Activated T-cell treated with anti-CD3 and anti-CD28 coated beads, Interleukin-2, amount 50 U/mL, for 1 hour (primary cell): ENCODE measurements at places on chromosomes 2 and 18.

GRCh38 chr2:16034151-16034974 lies 94.0 kb downstream of the MYCN start:
- no peak for DNase-seq

- DNase-seq, result no peak
Observed at GRCh38 chr2:155266583-155266982, 568.1 kb downstream of the KCNJ3 start.

GRCh38 chr2:118774458-118775133 lies 72.9 kb downstream of the EN1 start:
- no peak for DNase-seq

GRCh38 chr2:60553495-60554073 lies at the start of gene BCL11A:
Gene BCL11A, minus strand, starts transcription at chr2:60553654. Its CDS starts 384 bp downstream, at chr2:60553270.
- DNase-seq, result no peak

- DNase-seq, result no peak
Observed at GRCh38 chr18:27581296-27581904, 396.3 kb upstream of the CHST9 start.

- DNase-seq, result no peak
Observed at GRCh38 chr2:163198007-163198406, 359.4 kb upstream of the KCNH7 start.

DNA sequence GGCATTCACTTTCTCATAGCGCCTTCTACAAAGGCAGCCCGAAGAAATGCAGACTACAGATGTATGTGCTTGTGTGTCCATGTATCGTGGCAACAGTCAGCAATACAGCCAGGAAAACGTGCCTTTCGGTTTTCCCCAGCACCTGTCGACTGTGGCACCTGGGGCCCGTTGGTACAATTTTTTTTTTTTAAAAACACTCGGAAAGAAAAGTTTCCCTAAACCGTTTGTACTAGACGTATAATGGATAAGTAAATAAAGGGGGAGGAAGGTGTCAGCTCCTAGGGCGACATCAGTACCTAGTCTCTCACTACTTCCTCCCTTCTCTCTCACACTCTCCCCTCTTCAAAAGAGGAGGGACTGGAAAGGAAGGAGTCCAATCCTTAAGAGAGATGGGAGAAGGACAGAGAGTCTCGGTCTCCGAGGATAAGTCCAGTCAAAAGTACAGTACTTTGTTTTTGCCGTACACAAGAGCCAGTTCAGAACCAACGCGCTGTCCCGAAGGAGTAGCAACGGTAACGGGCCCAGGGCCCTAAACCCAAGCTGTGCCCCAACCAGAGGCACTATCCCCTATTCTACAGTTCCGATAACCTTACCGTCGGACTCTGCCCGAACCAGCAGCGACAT lies 759 bp downstream of the PPP4R3B start:
- DNase-seq, result peak; percentile 46

DNA sequence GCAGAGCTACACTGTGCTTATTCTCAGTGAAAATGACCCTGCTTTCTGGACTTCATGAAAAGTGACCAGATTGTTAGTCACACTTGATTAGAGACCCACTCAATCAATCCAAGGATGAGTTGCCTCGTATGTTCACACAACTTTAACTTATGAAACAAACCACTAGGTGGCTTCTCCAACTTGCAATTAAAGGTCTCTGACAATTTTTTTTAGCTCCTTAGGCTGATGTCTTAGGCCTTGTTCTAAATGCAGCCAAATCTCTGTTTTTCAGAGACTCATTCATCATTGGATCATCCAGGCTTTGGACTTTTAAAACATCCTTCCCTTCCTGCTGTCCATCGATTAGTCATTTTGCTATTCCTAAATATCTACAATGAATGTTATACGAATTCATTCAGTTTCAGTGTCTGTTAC lies 63.4 kb downstream of the MREG start:
- no peak for DNase-seq

GRCh38 chr18:56715121-56715520 lies 64.0 kb downstream of the WDR7 start:
- no peak for DNase-seq

- no peak for DNase-seq
Observed at GRCh38 chr2:17538022-17538843, 2.3 kb upstream of the VSNL1 start.

GRCh38 chr2:218345491-218346236 lies 11.0 kb upstream of the CATIP start:
- DNase-seq, result no peak

- DNase-seq, result no peak
Observed at GRCh38 chr2:75870133-75870532, 159.4 kb upstream of the GCFC2 start.

- no peak for DNase-seq
Observed at GRCh38 chr2:51013933-51014526, 17.9 kb downstream of the NRXN1 start.

DNA sequence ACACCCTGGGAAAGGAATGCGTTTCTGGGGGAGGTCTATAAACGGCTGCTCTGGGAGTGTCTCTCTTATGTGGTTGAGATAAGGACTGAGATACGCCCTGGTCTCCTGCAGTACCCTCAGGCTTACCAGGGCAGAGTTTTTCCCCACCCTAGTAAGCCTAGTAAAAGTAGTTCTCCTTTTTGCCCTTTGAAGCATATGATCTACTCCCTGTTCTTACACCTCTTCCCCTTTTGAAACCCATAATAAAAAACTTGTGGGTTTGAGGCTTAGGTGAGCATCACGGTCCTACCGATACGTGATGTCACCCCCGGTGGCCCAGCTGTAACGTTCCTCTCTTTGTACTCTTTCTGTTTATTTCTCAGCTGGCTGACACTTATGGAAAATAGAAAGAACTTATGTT lies 97.4 kb downstream of the FSIP2 start:
- no peak for DNase-seq

DNA sequence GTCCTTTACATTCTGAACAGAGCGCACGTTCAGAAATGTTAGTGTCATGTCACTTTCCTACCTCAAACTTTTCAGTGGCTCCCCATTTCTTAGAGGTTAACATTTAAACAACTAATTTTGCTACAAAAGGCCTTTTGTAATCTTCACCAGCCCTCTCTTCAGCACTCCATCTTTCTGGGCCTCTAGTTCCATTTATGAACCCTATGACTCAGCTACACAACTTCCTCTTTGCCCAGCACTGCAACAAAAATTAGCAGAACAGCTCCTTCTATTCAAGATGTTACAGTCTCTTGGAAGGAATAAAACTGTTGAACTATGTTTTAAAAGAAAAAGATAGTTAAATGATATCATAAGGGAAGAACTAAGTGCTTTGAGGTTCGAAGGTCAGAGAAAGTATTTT lies 139.9 kb downstream of the VWC2L start:
- no peak for DNase-seq

DNA sequence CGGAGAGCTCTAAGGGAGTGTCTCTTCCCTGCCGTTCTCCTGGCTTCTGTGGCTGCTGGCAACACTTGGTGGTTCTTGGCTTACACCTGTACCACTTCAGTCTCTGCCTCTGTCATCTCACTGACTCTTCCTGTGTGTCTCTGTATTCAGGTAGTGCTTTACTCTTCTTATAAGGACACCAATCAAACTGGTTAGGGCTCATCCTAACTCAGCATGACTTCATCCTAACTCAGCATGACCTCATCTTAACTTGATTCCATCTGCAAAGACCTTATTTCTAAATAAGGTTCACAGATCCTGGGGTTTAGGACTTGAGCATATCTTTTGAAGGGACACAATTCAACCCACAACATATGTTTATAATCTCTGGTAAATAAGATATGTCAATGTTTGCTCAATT lies 51.6 kb upstream of the DSEL start:
- DNase-seq, result no peak
